Activated CD4-positive, alpha-beta T cell treated with anti-CD3 and anti-CD28 coated beads for 48 hours (primary cell): ENCODE measurements at places on chromosomes 16 and 17.

DNA sequence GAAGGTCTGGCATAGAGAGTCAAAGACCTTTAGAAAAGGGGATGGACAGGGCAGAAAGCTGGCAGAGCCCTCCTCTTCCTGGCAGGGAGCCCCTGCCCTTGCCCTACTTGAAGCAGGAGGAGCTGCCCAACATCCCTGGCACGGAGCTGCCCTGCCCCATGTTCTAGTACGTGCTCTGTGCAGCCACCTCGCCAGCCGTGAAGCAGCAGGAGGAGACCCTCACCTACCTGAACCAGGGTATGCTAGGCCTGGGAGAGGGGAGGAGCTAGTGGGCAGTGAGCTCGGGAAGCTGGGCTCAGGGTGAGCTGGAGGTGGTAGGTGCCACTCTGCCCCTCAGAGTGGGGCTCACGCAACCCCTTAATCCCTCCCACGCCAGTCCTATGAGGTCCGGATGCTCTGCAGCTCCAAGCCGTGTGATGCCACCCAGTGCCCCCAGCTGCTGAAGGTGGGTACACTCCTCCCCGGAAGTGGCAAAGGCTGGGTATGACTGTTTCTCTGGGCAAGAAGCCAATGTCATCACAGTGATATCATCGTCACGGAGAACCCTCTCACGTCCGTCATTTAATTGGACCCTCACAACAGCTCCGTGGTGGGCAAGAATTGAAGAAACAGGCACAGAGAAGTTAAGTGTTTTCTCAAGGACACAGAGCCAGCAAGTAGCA is 12.7 kb upstream of the STAC2 start:
- peak; percentile 75 for DNase-seq

- DNase-seq: no peak
These were observed 184.4 kb downstream of the SNX29 start for GRCh38 chr16:12160815-12161550.

GRCh38 chr16:50202926-50203624 is 50.0 kb downstream of the TENT4B start:
- no peak for DNase-seq

DNA sequence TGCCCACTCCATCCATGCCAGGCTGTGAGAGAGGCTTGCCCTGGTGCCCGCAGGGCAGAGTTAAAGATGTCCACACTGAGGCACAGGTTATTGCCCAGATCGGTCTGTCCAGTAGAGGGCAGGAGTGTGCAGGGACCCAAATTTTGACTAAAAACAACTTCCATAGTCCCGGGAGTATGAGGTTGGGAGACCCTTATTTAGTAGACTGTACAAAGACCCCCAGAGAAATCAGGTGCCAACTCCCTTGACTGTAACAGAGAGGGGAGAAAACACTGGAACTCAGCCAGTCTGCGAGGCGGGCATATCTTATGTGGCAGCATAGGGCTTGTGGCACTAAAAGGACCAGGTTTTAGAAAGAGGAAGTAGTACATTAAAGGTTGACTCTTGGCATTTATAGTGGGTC is 43.4 kb downstream of the HNF1B start:
- DNase-seq: peak; percentile 66

GRCh38 chr16:25217921-25218320 is 1.2 kb downstream of the AQP8 start:
- no peak for DNase-seq

GRCh38 chr16:4184038-4184702 is 57.7 kb downstream of the SRL start:
- DNase-seq: no peak

GRCh38 chr17:57158325-57158724 is 73.3 kb downstream of the AKAP1 start:
- no peak for DNase-seq

DNA sequence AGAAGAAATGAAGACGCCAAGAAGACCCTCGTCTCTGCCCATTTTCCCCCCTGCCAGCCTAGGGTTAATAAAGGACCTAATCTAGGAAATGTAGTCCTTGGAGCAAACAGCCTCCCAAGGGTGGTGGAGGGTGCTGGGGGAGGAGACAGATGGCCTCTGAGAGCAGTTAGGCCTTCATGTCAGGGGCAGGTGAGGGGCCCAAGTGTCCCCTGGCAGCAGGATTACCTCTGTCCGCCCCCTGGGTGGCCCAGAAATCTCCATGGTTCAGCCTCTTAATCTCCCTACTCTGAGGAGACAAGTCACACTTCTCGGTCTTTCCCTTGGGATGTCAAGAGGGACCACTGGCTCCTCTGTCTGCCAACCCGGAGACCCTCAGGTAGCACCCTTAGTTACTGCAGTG is 365.4 kb upstream of the TNRC6C start:
- no peak for DNase-seq

DNA sequence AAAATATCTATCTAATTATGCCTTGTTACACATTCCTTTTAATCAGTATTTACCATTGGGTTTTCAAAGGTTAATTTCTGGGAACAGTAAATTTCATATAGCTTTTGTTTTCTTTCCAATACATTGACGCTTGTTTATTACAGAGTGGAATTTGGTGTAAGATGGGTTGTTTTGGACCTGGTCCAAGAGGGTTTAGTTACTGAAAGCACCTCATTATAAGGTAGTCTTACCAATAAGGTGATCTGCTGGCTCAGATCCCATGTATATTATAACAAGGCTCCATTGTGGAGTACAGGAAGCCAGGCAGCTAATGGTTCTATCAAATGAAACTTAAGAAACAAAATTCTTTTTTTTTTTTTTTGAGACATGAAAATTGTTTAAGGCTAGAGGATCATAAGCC is 87.3 kb upstream of the NACA2 start:
- DNase-seq: no peak

DNA sequence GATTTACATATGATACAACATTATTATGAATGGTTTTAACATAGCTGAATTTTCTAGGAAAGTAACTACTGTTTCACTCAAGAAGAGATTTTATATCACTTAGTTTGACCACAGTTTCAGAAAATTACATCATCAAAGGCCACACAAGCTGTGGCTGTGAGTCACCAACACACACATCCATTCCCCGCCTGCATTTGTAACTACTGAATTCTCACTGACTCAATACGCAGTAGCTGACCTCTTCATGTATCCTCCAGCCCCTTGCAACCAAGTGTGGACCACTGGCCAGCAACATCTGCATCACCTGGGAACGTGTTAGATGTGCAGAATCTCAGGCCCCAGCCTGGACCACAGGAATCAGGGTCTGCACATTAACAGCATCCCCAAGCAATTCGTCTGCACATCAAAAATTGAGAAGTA is 197.6 kb downstream of the XYLT1 start:
- DNase-seq: peak; percentile 52

DNA sequence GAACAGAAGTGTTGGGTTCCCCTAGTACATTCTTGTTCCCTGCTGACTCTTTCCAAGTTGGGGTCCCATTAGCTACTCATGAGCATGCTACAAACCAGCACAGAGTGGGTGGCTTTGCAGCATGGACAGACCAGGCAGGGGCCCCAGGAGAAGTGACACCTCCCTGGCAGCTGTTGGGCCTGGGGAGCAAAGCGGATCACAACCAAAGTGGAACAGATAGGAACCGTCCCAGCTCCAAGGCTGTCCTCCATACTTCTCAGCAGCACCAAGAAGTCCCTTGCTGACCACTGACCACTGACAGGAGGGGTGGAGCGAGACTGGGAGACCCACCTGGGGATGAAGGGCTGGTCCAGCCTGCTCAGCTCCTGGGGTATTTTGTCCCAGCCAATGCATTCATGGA is 12.4 kb upstream of the GFAP start:
- no peak for DNase-seq

DNA sequence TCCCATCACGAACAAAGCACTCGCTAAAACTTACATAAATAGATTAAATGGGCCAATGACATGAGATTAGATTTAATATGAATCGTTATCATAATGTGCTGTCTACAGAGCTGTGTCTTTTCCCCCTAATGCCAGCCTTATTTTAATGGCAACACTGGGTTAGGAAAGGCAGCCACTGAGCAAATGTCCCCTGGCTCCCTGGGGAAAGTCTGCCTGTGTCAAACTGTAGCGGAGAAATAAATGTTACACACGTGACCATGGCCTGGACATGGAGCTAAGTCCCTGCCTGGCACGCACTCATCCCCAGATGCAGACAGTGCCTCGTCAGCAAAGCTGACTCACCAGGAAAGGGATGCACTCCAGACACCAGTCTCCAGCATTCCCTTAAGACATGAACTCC is 61.3 kb upstream of the SDK2 start:
- DNase-seq: no peak

GRCh38 chr17:5282642-5283217 is 646 bp downstream of the RABEP1 start:
- DNase-seq: peak; percentile 59

- DNase-seq: no peak
These were observed 3.2 kb downstream of the SLC6A2 start for GRCh38 chr16:55658898-55659420.

GRCh38 chr17:12047681-12048376 is 27.2 kb downstream of the MAP2K4 start:
- DNase-seq: no peak

DNA sequence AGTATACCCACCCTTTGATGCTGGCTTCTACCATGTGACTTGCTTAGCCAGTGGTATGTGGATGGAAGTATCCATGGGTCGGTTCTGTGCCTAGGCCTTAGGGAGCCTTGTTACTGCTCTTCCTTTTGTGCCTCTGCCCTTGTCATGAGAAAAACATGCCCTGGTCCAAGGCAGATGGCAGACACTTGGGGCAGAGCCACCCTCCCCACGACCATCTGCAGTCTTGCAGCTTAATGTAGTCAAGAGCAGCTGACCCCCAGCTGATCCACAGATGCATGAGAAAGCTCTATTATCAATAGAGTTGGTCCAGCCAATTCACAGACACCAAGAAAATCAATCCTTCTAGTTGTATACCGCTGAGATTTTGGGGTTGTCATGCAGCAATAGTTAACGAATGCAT is 95.7 kb downstream of the SLC39A11 start:
- no peak for DNase-seq

DNA sequence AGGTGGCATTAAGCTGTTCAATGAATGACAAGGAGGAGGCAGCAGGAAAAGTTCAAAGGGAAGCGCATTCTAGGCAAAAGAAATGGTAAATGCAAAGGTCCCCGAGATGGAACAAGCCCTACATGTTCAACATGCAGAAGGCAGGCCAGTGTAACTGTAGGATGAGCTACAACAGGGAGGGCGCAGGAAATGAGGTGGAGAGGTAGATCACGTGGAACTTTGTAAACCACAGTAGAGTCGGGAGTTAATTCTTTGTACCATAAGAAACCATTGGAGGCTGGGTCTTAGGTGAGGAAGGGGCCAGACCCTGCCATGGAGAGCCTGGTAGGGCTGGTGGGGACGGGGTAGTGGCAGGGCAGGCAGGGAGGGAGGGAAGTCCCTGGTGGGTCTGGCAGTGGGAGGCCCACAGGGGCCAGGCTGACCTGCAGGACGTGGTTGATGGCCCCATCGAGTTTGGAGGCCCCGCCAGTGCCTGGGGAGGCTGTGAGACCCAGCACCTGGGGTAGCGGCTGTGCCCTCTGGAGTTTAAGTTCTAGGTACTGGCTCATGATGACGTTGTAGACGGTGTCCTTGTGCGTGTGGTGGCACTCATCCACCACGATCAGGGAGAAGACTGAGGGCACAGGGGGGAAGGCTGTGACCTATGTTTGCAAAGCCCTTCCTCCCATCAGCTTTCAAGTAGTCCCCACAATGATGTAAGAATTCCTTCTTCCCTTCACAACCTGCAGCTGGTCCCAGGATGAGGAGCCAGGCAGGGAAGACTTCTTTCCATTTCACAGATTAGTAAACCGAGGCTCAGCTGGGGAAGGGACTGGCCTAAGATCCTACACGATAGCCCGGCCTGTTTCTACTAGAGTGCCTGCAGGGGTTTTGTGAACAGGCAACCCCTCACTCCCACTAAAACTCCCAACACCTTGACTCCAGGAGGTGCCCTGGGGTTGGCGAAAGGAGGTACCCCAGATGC is 1.9 kb downstream of the DHX58 start:
- DNase-seq: no peak

- DNase-seq: no peak
These were observed 9.4 kb downstream of the SGCA start for GRCh38 chr17:50175035-50175807.

DNA sequence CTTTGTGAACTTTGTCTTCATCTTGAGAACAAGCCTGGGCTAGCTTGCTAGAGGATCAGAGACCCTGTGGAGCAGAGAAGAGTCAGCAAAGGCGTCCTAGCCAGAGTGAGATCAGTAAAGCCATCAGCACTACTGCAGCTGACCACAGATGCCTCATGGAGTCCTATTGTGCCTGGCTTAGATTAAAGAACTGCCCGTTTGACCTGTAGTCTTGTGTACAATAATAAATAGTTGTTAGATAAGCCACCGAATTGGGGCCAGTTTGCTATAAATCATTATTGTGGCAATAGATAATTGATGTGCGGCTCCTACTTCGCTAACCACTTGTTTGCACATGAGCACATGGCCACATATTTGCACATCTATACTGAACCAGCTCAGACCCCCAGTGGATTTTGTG is 103.0 kb downstream of the CYLD start:
- DNase-seq: no peak

GRCh38 chr17:49875685-49876084 is 27.8 kb upstream of the TAC4 start:
- no peak for DNase-seq

- DNase-seq: peak; percentile 57
These were observed 8.8 kb downstream of the RSAD1 start for GRCh38 chr17:50487213-50488096.

GRCh38 chr17:40559564-40559916 is 5.7 kb downstream of the CCR7 start:
- DNase-seq: no peak

DNA sequence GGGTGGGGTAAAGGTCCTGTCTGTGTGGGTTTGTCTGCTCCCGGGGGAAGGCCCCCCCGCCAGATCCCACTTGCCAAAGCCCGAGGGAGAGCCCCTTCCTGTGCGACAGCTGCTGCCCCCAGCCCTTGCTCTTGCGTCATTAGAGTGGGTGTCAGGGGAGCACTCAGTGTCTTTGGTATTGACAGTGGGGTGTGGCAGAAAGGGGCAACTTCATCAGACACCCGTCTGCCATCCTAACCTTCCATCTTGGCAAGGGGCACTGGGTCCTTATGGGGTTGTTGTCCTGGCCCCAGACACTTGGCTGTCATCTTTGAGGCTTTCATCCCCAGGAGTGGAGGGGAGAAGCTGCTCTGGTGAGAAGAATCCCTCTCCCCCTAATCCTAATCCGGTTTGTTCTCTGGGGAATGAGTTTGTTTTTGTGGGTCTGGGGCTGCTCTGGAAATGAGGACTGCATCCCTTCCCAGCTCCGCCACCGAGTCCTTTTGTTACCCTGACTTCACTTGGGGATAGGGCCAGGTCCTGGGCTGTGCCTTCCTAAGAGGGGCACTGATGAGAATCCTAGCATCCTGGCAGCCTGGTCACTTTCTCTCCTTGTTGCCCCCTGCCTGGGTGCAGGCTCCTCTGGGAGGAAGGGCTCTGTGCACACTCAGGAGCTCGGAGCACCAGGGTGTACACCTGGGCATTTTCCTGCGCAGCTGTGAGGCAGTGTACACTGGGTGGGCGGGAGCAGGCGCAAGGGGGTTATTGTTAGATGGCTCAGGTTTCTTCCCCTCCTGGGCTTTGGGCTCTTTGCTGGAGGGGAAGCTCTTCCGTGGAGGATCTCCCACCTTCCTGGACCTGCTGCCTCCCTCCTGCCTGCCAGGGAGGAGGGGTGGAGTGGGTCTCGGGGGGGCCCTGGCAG is 21.1 kb downstream of the GJD3 start:
- DNase-seq: no peak

GRCh38 chr17:11511696-11512095 is 86.6 kb upstream of the DNAH9 start:
- DNase-seq: no peak

- no peak for DNase-seq
These were observed 17.6 kb upstream of the HELZ start for GRCh38 chr17:67262435-67263117.
